ENCODE measurements at places on chromosomes 6 and 20.

GRCh38 chr6:136647363-136647852 lies 97.2 kb upstream of the MAP7 start:
- no peak for DNase-seq

- DNase-seq: no peak
These were observed 62.0 kb downstream of the EFCAB8 start for GRCh38 chr20:32920530-32921298.

- DNase-seq: no peak
These were observed 318.2 kb upstream of the POU3F2 start for GRCh38 chr6:98516206-98516605.

GRCh38 chr6:35079311-35080000 lies 61.7 kb downstream of the TCP11 start:
- no peak for DNase-seq

DNA sequence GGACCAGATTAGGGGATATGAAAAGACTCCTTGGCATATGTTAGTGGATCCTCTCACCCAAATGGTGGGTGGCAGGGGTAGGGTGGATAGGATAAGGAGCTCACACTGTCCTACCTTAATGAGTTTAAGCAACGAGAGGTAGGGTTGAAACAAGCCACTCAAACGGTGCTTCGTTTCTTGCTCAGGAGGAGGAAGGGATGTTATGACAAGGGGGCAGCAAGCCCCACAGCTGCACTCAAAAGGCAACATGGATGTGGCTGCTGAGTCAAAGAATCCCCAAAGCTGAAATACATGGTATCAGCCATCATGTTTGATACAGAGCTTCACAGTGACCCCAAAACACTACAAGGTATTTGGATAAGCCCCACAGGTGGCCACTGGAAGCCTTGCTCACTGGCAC lies 8.4 kb upstream of the IDH3B start:
- DNase-seq: no peak

- DNase-seq: no peak
These were observed 145.3 kb downstream of the VEGFA start for GRCh38 chr6:43915208-43915869.
